Jurkat, Clone E6-1 (cell line): ENCODE measurements at places on chromosomes 11 and 22.
A peak's percentile ranks its signal among the peaks of the same experiment; 100 is the strongest.

DNA sequence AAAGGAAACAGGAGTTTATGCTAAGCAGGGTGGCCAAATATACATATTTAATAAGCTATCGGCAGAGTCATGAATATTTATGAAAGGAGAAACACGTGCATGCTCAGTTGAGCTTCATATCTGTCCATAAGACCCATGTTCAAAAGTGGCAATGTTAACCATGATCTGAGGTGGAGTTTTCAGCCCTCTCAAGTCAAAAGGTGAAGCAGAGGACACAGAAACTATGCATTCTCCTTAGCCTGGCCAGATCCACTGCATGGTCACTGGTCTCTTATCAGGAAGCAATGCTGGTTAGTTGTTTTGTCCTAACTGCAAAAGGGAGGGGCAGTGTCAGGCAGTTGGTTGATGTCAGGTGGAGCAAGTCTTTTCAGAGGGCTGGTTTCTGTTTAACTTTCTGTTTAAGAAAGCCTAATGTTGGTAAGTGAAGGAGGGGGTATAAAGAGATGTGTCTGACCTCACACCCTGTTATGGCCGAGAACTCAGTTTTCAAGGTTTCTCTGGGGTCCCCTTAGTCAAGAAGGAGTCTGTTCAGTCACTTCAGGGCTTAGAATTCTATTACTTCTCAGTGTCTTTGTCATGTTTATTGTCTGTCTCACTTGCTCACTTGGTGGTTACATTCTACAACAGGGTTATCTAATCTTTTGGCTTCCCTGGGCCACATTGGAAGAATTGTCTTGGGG, 5.5 kb upstream of the SELENOH start:
- DNase-seq = no peak

GRCh38 chr11:69909561-69910518, 90.6 kb upstream of the FGF3 start:
- no peak for DNase-seq

DNA sequence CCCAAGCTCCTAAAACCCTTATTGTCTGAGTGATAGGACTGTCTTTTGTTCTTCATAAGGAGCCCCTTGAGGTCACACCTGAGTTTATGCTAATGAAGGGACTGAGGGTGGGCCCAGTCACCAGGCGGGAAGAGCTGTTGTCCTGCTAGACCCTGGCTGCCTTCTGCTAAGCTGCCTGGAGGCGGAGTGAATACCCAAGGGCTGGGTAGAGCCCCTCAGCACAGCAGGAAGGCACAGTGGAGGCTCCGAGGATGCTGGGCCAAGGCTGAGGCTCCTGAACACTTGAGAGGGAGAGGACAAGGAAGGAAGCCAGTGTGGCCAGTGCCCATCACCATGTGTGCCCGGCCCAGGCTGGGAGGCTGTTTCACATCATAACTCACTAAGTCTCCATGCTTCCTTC, 4.8 kb upstream of the PHF21B start:
- DNase-seq = no peak

GRCh38 chr11:122742301-122743018, 86.9 kb downstream of the UBASH3B start:
- no peak for DNase-seq

- no peak for DNase-seq
Observed at GRCh38 chr22:50325444-50326224, 1.2 kb downstream of the DENND6B start.

GRCh38 chr11:110573411-110573810, 138.8 kb downstream of the ARHGAP20 start:
- no peak for DNase-seq

GRCh38 chr22:50529897-50530579, at the start of gene TYMP:
Gene TYMP (minus strand): TSS chr22:50530012. CDS start chr22:50529709, 303 bp downstream.
- DNase-seq = no peak

- DNase-seq = peak; percentile 96
Observed at GRCh38 chr11:71418643-71419042, 29.6 kb downstream of the DHCR7 start.

- no peak for DNase-seq
Observed at GRCh38 chr11:64164392-64165312, 1.3 kb downstream of the MACROD1 start.

DNA sequence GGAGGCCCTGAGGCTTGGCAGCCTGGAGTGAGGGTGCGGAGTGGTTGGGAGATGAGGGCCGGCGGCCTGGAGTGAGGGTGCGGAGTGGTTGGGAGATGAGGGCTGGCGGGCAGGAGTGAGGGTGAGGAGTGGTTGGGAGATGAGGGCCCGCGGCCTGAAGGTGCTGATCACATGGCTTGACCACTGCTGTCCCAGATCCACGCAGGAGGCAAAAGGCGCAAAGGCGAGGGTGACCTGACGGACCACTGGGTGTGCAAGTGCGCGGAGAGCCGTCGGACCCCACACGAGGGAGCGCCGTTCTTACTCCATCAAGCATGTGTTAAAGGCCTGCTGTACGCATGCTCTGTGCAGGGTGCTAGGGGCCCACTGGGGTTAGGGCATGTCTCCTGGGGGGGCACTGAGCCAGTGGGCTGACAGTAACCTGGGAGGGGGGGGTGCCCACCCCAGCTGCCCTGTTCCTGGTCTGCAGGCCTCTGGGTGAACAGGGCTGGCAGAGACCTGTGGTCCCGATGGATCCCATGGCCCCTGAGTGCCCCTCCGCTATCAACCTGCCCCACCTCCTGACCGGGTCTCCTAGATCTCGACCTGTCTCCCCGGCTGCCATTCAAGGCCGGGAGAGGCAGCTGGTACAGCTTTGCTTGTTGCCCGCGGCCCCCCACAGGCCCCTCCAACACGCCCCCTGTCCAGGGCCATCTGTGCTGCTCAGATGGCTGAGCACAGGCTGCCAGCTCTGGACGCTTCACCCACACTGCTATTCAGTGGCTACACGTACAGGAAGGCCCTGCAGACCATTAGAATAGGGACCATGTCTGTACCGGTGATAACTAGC, 21.1 kb downstream of the MRGPRD start:
- no peak for DNase-seq

DNA sequence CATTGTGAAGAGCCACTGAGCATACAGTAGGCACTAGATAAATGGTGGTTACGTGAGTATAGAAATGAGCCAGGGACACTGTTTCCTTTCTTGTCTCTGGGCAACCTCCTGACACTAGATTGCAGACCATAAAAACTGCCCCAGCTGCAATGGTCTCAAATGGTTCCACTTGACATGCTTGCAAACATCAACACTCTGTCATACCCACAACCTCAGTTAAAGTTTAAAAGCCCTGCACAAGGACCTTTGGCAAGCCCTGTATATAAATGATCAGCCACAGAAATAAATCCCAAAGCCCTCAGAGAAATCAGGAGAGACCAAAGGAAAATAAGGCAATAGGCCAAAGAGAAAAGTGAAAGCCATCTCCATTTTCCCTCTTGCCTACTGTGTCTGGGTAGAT, 20.7 kb downstream of the PLEKHA7 start:
- no peak for DNase-seq

GRCh38 chr11:116862951-116863350, 25.5 kb upstream of the APOA1 start:
- DNase-seq = no peak

DNA sequence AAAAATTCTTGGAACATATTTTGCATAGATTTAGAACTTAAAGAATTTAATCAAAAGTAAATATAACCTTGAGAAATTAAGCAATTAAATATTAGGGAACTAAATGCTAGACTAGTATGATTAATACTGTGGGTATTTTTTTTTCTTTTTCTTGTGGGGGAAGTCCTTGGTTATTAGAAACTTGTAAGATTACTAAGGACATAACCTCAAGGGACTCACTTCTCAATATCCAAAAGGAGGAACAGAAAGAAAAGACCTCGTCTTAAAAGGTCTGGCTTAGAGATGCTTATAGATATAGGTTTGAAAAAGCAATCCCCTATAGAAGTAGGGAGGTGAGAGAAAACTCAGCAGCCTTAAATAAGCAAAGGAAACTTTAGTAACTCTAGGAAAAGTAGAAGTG, 368.5 kb downstream of the INSC start:
- no peak for DNase-seq

- DNase-seq = no peak
Observed at GRCh38 chr11:81246941-81247340, 1486.7 kb downstream of the FAM181B start.

DNA sequence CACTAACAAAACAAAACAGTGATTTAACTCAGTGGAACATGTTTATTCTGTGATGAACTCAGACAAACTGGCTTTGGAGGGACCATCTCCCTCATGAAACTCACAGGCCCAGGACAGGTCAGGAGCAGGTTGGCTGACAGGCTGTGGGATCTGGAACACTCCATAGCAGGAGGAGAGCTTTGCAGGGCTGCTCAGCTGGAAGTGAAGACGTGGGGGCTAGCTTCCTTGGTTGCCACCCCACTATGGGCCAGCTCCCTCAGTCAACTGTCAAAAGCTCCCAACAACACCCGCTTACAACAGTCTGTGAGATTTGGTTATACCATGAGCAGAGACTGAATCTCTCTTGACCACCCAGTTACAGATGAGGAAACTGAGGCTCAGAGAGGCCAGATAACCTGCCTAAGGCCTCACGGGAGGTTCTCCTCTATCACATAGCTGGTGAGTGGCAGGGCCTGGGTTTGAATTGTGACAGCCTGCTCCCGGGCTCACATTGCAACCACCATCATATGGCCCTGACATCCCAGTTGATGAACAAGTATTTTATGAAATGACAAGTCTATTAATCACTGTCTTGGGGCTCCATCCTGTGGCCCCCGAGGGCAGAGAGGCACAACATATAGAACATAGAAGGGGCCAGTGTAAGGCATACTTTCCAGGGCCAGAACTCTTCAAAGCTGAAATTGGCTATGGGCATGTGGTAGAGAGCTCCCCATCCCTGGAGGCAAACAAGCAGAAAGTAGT, 473.4 kb downstream of the MN1 start:
- DNase-seq = no peak

DNA sequence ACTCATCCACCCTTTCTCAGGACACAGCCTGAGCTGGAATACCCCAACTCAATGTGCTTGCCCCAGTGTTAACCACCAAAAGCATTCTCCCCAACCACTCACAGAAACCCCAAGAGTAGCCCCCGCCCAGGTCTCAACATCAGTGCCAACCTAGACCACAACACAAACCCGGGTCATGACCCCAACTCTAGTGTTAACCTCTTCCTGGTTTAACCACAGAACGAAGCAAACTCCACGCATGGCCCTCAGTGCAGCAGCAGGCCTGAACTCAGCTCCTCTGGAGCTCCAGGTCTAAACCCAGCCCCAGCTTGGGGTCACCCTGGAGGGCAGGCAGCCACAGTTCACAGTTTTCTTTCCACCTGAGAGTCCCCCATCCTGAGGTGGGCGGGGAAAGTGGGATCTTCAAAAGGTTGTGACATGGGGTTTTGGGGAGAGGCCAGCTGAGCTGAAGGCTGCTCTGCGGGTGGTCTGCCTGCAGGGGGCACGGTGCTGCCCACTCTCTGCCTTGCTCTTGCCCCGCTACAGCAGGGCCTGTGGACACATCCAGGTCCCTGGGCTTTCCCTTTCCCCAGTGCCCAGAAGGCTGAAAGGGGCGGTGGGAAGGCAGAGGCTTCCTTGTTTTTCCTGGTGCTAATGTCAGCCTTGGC, 37.9 kb downstream of the NECTIN1 start:
- peak; percentile 86 for DNase-seq

- DNase-seq = no peak
Observed at GRCh38 chr11:33722590-33723234, 13.5 kb downstream of the CD59 start.

- peak; percentile 78 for DNase-seq
Observed at GRCh38 chr11:61899146-61899841, 7.9 kb upstream of the FADS3 start.

DNA sequence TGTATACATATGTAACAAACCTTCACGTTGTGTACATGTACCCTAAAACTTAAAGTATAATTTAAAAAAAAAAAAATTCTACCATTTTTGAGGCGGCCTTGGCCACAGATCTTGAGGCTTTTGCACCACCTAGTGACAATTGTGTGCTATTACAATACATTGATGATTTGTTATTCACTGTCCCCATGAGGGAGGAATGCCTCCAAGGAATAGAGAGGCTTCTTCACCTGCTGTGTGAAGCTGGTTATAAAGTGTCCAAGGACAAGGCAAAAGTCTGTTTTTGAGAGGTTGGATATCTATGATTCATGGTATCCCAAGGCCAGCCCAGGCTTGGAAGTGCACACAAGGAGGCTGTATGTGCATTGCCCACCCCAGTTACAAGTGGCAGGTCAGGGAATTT, 30.7 kb downstream of the SLC22A25 start:
- DNase-seq = peak; percentile 14

GRCh38 chr11:114015117-114015516, 40.2 kb downstream of the HTR3A start:
- no peak for DNase-seq

DNA sequence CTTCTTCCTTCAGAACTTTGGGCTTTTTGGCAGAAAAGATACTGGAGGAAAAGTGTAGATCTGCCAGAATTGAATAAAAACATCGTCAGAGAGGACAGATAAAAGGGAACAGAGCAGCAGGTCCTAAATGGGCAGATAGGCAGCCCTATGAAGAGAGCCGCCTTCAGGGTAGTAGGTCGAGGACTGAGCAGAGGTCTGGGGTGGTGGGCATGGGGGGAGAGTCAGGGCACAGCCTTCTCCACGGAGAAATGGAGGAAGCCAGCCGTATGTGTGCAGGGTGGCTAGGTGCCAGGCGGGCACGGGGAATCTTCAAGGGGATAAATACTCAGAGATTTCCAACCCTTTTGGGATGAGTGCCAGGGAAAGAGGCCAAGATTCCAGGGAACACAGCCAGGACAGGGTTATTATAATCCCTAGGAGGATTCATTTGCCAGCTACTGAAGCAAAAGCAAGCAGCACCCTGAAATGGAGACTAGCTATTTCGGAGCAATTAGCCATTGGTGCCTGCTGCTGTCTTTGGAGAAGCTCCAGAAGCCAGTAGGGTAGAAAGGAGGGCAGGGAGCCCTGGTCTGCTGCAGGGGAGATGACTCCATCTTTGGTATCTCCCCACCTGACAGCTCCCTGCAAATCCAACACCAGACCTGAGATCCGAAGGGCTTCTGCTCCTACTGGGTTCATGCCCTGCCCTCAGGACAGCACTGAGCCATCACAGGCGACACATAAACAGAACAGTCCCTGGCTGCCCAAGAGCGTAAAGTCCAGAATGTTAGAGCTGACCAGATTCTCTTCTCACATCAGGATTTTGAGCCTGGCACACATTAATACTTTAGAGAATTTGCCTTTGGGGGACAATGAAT, 174.5 kb upstream of the NTM start:
- DNase-seq = no peak

DNA sequence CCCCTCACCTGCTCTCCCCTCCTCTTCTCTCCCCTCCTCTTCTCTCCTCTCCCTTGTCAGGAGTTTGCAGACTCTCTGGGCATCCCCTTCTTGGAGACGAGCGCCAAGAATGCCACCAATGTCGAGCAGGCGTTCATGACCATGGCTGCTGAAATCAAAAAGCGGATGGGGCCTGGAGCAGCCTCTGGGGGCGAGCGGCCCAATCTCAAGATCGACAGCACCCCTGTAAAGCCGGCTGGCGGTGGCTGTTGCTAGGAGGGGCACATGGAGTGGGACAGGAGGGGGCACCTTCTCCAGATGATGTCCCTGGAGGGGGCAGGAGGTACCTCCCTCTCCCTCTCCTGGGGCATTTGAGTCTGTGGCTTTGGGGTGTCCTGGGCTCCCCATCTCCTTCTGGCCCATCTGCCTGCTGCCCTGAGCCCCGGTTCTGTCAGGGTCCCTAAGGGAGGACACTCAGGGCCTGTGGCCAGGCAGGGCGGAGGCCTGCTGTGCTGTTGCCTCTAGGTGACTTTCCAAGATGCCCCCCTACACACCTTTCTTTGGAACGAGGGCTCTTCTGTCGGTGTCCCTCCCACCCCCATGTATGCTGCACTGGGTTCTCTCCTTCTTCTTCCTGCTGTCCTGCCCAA, 1.9 kb upstream of the CNIH2 start:
- no peak for DNase-seq

GRCh38 chr11:62627713-62628112, 5.9 kb upstream of the B3GAT3 start:
- no peak for DNase-seq
